ENCODE measurements at places on chromosomes 1 and 21.

GRCh38 chr1:66342707-66343106 lies 191.2 kb upstream of the SGIP1 start:
- H3K4me1 ChIP-seq: no peaks in the 10 kb centered on the region
- H3K27ac ChIP-seq: no peak overlapping the region
- H3K36me3 ChIP-seq: no peaks in the 10 kb centered on the region
- no peaks in the 10 kb centered on the region for H3K27me3 ChIP-seq
- DNase-seq: no peak

- no peak overlapping the region for H3K4me3 ChIP-seq
- no peak overlapping the region for H3K27ac ChIP-seq
- H3K4me1 ChIP-seq: no peaks in the 10 kb centered on the region
- H3K27me3 ChIP-seq: no peaks in the 10 kb centered on the region
- no peaks in the 10 kb centered on the region for H3K36me3 ChIP-seq
- DNase-seq: no peak
Observed at GRCh38 chr1:211715971-211716370, 40.5 kb upstream of the NEK2 start.

DNA sequence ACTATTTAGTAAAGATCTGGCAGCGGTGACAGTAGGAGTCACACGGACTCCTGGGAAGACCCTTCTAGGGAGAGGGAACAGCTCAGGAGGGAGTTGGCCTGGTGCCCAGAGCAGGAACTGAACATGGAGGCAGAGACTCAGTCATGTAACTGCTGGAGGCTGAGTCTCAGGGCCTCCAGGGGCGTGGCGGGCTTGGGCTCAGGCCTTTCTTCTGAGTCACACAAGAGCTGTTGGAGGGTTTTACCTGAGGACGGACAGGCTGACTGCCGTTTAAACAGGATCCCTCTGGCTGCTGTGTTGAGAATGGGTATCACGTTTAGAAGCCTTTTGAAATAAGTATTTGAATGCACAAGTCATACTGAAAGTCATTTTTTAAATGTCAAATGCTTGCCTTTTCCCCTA lies 7.2 kb upstream of the ETS2 start:
- H3K4me1 ChIP-seq: no peaks in the 10 kb centered on the region
- H3K27me3 ChIP-seq: no peaks in the 10 kb centered on the region
- no peak overlapping the region for H3K27ac ChIP-seq
- H3K4me3 ChIP-seq: no peak overlapping the region

DNA sequence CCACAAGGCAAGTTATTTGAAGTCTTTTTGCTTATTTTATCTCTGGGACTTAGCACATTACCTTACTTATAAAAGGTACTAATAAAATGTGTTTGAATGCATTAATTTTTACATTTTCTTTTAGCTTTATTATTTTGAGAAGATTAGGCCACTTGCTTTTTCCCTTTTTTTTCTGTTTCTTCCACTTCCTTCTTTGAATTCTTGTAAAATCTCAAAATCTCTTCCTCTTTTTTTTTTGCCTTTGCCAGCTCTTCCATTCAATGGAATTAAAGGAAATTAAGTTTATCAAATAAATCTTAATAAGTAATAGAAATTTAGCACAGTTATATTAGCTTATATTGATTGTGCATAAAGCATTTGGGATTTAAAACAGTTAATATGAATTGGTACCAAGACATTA lies 260.9 kb downstream of the SRGAP2C start:
- DNase-seq: no peak
- no peaks in the 10 kb centered on the region for H3K27me3 ChIP-seq
- H3K4me3 ChIP-seq: no peak overlapping the region
- H3K4me1 ChIP-seq: no peaks in the 10 kb centered on the region

GRCh38 chr1:45007311-45007710 lies 3.8 kb downstream of the HECTD3 start:
- H3K4me3 ChIP-seq: no peak overlapping the region
- H3K27ac ChIP-seq: no peak overlapping the region
- H3K4me1 ChIP-seq: peaks cover 23% of the 10 kb centered on the region
- DNase-seq: no peak

- no peak for DNase-seq
- no peak overlapping the region for H3K4me3 ChIP-seq
- H3K36me3 ChIP-seq: no peaks in the 10 kb centered on the region
Observed at GRCh38 chr1:66175098-66175497, 358.9 kb upstream of the SGIP1 start.

- H3K36me3 ChIP-seq: no peaks in the 10 kb centered on the region
- no peak overlapping the region for H3K27ac ChIP-seq
- DNase-seq: no peak
- H3K4me3 ChIP-seq: no peak overlapping the region
Observed at GRCh38 chr1:50424884-50425375, 1.7 kb upstream of the DMRTA2 start.

DNA sequence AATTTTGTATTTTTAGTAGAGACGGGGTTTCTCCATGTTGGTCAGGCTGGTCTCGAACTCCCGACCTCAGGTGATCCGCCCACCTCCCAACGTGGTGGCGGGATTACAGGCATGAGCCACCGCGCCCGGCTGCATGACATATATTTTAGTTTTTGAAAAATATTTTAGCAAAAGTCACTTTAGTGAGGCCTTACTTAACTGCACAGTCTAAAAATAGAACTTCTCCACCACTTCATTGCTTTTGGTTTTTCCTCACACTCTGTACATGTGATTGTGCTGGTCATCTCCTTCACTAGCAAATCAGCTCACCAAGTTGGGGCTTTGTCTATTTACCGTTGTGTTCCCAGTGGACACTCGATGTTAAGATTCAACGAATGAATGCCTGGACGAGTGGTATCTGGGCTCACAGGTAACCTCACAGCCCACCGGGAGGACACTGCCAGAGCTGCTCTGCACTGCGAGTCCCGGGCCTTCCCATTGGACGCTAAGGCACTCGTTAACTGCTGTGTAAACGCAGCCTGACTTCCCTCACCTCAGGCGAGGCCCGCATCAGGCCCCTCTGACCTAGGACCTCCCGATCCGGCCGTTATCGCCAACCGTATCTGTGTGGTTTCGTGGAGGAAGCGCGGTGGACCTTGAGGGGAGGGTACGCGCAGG lies 14.0 kb upstream of the ZNF692 start:
- no peaks in the 10 kb centered on the region for H3K27me3 ChIP-seq
- peak overlapping the region; percentile 99 for H3K27ac ChIP-seq
- DNase-seq: no peak
- peaks cover 12% of the 10 kb centered on the region for H3K4me1 ChIP-seq
- no peaks in the 10 kb centered on the region for H3K36me3 ChIP-seq

DNA sequence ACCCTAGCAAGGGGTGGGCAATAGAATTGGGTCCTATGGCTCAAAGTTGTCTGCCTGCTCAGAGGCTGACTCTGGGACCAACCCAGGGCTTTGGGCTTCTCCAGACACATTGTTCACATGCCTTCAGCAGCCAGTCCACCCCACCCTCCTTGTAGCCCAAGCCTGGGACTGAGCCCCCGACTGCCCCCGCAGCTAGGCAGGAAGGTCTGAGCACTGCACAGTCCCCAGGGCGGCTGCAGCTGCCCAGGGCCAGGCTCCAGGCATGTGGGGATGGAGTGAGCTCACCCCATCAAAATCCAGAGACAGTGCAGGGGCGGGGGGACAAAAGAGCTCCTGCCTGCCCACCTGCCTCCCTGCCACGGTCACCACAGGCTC lies 35.6 kb downstream of the HSPG2 start:
- peak overlapping the region; percentile 52 for H3K27ac ChIP-seq
- H3K4me3 ChIP-seq: no peak overlapping the region
- peaks cover 10% of the 10 kb centered on the region for H3K36me3 ChIP-seq
- no peaks in the 10 kb centered on the region for H3K27me3 ChIP-seq
- no peak for DNase-seq

DNA sequence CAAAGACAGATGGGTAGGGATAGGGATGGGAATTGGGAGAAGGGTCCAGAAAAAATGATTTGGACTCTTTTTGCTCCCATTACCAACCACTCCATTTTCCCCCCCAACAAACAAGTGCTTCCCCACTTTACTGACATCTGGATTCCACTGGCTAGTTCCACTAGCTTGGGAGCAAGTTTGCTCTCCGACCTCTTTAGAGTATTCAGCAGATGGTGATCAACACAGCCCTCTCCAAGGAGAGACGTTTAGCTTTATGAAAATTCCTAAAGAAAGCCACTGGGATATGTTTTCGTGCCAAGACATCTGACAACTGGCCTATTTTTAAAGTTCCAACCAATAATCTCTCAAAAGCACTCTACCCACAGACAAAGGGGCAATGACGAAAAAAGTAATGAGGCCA lies 50.3 kb downstream of the ITPKB start:
- H3K4me3 ChIP-seq: no peak overlapping the region
- H3K36me3 ChIP-seq: peaks cover 4% of the 10 kb centered on the region
- H3K27me3 ChIP-seq: no peaks in the 10 kb centered on the region
- peak overlapping the region; percentile 87 for H3K27ac ChIP-seq
- DNase-seq: peak; percentile 62
- peaks cover 63% of the 10 kb centered on the region for H3K4me1 ChIP-seq

DNA sequence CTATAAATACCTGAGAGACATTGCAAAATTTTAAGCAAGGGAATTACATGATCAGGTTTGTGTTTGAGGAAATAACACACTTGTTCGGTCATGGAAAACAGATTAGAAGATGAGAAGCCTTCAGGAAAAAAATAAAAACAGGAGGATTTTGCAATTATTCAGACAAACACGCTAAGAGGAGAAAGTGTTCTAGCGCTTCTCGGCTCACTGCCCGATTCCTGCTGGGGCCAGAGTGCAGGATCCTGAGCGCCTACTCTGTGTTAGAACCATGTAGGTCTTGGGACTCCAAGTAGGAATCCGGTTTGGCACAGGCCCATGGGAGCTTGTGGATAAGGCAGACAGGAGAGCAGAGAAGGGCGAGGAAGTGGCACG lies 8.1 kb upstream of the PRELP start:
- H3K4me1 ChIP-seq: peaks cover 62% of the 10 kb centered on the region
- H3K4me3 ChIP-seq: no peak overlapping the region
- peak overlapping the region; percentile 61 for H3K27ac ChIP-seq
- DNase-seq: no peak

GRCh38 chr1:178376008-178376407 lies 120.8 kb downstream of the CLEC20A start:
- DNase-seq: no peak
- no peaks in the 10 kb centered on the region for H3K27me3 ChIP-seq
- no peaks in the 10 kb centered on the region for H3K4me1 ChIP-seq
- no peaks in the 10 kb centered on the region for H3K36me3 ChIP-seq
- H3K27ac ChIP-seq: no peak overlapping the region
- H3K4me3 ChIP-seq: no peak overlapping the region

DNA sequence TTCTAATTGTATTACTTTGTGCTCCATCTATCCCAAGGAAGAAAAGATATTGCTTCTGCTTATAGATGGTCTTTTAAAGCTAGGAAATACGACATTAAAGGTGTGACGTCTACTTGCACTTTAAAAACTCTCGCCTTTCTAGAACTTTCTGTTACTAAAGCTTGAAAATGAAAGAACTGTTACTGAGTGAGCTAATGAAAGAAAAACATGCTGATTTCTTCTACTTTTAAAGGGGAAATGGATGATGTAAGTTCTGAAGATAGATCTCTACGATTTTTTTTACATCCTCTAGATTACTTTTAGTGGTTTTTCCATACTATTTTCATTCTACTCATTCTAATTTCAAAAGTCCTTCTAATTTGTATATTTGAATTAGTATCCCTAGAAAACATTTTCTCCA lies 387.5 kb downstream of the USP25 start:
- H3K4me1 ChIP-seq: no peaks in the 10 kb centered on the region
- H3K36me3 ChIP-seq: no peaks in the 10 kb centered on the region
- H3K27ac ChIP-seq: peak overlapping the region; percentile 75
- no peak for DNase-seq
- H3K27me3 ChIP-seq: no peaks in the 10 kb centered on the region

- no peak for DNase-seq
- peaks cover 9% of the 10 kb centered on the region for H3K4me1 ChIP-seq
Observed at GRCh38 chr1:61273861-61274260, 191.5 kb downstream of the NFIA start.

DNA sequence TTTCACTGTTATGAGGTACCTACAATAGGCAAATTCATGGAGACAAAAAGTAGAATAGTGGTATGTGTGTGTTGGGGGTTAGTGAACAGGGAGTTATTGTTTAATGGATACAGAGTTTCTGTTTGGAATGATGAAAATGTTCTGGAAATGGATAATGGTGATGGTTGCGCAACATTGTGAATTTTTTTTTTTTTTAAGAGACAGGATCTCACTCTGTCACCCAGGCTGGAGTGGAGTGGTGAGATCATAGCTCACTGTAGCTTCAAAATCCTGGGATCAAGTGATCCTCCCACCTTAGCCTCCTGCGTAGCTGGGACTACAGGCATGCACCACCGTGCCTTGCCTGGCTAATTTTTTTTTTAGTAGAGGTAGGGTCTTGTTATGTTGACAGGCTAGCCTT lies 34.5 kb upstream of the TRABD2B start:
- peaks cover 8% of the 10 kb centered on the region for H3K4me1 ChIP-seq
- no peak for DNase-seq
- no peaks in the 10 kb centered on the region for H3K27me3 ChIP-seq
- H3K36me3 ChIP-seq: no peaks in the 10 kb centered on the region
- H3K4me3 ChIP-seq: no peak overlapping the region

DNA sequence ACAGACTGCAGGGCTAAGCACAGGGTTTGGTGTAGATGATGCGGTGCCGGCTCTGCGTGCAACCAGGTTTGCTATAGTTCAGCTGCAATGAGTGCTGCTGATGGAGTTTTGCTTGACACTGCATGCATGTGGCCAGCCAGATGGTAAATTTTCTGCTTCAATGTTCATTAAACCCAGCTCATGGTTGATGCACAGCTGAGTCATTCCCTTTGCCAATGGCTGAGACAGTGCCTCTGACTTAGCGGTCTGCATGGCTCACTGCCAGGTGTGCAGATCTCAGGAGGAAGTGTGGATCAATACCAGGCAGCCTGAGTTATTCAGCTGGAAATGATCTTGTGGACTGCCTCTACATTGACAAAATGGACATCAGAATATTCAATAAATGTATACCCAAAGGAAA lies 172.7 kb upstream of the ZP4 start:
- peaks cover 4% of the 10 kb centered on the region for H3K4me1 ChIP-seq
- no peak overlapping the region for H3K4me3 ChIP-seq

DNA sequence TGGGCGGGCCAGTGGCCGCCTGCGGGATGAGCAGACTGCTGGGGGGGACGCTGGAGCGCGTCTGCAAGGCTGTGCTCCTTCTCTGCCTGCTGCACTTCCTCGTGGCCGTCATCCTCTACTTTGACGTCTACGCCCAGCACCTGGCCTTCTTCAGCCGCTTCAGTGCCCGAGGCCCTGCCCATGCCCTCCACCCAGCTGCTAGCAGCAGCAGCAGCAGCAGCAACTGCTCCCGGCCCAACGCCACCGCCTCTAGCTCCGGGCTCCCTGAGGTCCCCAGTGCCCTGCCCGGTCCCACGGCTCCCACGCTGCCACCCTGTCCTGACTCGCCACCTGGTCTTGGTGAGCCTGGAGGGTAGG lies 2.1 kb downstream of the B4GALT2 start:
- H3K4me3 ChIP-seq: no peak overlapping the region
- no peak overlapping the region for H3K27ac ChIP-seq
- H3K36me3 ChIP-seq: peaks cover 75% of the 10 kb centered on the region
- no peaks in the 10 kb centered on the region for H3K27me3 ChIP-seq
- peaks cover 58% of the 10 kb centered on the region for H3K4me1 ChIP-seq
